Umbilical cord (tissue), 2 donors: ENCODE measurements at places on chromosomes 2 and 18.

GRCh38 chr2:32715981-32716380, 88.1 kb downstream of the TTC27 start:
- DNase-seq, result peak; percentile 30

DNA sequence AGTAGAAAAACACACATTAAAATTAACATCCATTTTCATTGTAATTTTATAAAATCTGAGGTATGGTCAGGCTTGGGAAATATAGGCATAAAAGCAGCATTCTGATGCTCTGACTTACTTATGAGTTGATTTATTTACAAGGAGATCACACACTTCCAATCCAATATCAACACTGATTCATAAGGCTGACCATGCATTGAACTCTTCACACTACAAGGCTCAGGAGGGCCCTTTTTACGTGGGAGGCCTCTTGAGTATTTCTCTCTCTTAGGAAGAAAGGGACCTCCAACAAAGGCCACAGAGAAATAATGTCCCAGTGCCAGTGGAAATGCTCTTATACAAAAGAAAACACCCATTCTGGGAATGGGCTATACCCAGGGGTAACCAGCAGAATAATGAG, 222.8 kb downstream of the NAPG start:
- no peak for DNase-seq

DNA sequence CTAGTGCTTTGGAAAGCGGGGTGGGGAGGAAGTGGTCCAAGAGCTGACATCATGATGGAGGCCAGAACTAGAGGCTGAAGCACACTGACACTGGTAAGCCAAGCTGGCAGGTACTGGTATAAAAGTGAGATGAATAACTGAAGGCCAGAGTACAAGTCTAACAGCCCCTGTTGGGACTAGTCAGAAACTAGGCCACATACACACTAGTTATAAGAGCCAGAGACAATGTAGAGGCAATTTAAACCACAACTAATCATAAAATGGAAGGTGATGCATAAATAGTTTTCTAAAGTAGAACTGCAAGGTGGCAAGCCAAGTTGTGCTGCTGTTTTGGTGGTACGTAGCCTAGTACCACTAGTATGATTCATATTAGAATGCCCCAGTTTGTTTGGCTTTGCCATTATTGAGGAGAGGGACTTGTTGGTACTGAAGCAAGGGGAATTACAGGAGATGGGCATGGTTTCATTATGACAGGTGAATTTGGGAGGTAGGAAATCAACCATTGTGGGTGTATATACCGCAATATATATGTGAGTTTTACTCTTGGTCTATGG, 57.6 kb downstream of the GDF7 start:
- no peak for DNase-seq

- DNase-seq, result no peak
Observed at GRCh38 chr18:28494151-28494550, 317.2 kb upstream of the CDH2 start.

DNA sequence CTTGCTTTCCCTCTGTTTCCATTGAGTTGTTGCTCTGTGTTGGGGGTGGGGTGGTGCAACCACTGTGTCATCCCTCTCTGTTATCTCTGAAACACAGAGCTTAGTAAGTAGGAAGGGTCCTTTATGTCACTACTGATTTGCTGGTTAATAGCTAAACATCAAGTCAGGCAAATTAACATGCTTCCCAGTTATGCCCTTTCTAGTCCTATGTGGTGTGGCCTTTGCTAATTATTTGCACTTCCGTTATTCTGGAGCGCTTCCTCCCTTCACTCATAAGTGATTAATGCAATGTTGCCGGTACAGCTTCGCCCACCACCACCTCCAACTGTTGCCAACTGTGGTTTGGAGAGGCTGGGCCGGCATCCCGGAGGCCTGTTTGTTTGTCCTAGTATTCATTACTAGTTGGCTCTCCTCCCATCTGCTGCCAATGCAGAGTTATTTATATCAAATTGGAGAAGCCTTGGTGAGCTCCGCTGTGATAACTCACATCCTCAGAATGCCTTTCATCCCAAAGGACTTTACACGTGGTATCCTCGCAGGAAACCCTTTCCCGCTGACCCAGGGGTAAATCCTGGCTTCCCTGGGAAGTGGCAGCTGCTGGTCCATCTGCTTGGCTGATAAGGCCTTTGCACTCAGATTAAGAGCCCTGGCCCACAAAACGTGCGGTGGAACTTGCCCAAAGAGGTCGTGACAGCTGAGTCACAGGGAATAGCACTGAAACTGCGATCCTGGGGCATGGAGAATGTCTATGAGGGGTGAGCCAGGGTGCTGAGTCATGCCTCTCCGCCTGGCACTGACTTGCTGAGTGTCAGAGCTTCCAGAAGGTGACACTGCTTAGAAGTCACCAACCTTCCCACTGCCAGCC, 72.0 kb upstream of the ZCCHC2 start:
- peak; percentile 35 for DNase-seq

GRCh38 chr2:76813084-76813483, 709.1 kb downstream of the LRRTM4 start:
- no peak for DNase-seq

DNA sequence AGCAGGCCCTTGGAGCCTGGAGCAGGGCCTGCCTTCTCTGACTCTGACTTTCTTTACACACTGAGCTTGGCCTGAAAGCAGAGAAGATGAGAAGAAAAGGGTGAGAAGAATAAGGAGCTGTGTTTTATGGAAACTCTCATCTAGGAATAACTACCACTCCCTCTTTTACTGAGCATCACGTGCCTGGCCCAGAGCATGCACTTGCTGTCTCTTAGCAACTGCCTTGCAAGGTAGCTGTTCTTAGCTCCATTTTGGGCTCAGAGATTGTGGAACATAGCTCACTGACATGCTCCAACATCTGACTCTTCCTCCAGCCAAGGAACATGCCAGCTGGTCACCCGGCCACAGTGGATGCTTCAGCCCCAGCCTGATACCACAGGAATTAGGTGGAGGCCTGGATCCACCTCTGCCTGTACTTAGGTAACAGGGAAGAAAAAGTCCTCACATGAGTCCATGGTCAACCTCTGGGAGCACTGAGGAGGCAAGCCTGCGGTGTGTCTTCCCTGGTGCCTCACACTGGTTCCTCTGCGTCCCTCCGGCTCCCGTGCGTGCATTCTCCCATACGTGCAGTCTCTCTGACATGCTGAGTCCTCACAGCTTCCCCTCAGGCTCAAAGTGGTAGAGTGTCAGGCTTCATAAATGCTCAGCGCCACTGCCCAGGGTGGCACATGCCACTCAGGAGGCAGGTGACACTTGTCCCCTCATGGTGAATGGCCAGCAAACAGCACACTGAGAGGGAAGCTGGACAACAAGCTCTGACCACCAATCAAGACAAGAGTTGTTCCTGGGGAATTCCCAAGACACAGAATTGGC, 35.7 kb downstream of the AMER3 start:
- DNase-seq, result no peak

- no peak for DNase-seq
Observed at GRCh38 chr2:114542695-114543094, 100.3 kb downstream of the DPP10 start.

DNA sequence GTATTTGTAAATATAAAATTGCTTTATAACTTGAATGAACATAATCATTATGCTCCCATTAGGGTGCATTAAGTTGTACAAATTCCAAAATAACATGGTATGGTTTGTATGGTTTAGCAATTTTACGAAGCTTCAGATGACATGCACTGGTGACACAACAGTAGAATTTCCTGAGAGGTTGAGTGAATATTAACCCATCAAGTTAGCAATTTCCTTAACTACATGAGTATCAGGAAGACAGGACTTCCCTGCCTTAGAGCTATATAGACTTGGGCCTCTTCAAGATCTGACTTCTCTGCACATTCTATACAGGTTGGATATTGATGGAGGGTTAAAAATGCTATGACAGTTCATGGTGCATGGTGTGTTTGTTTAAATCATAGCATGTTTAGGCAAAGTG, 60.2 kb downstream of the ZC3H6 start:
- no peak for DNase-seq
